ENCODE measurements at places on chromosomes 5 and 9. TPM values are rescaled to one million over a fixed set of nuclear protein-coding genes. Genes with fewer than 3 reads are reported as not detected.

Gene KCNT1
- not detected for total RNA-seq

Gene ANKRD55
- not detected for total RNA-seq

Gene C1QTNF2
- total RNA-seq: 3.9 TPM

Gene ECSCR
- 13.7 TPM for total RNA-seq

Gene NTNG2
- 1.6 TPM for total RNA-seq

Gene TAS2R1
- total RNA-seq: not detected

Gene BAAT
- total RNA-seq: not detected

Gene THBS4
- 1.3 TPM for total RNA-seq

All from aortic smooth muscle cell (primary cell).